ENCODE measurements at places on chromosomes 13 and 19. TPM values are rescaled to one million over a fixed set of nuclear protein-coding genes. Genes with fewer than 3 reads are reported as not detected.

DNA sequence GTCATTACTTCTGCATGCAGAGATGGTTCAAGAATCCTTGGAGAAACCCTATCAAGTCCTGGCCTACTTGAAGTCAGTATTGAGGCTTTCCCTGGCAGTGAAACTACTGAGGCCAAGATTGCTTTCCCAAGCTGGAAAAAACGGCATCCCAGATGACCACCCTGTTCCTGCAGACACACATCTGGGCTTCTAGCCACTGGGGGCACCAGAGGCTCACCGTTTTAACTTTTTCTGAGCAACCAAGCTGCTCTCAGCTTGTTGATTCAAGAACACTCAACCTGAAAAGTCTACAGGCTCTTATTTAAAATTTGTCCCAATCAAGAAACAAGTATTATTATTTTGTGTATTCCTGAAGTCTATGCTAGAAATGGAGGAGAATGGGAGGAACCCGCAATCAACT lies 66.6 kb downstream of the SPRYD7 start:
- no peaks in the 10 kb centered on the region for H3K36me3 ChIP-seq
- H3K4me1 ChIP-seq = no peaks in the 10 kb centered on the region
- DNase-seq = peak; percentile 22

DNA sequence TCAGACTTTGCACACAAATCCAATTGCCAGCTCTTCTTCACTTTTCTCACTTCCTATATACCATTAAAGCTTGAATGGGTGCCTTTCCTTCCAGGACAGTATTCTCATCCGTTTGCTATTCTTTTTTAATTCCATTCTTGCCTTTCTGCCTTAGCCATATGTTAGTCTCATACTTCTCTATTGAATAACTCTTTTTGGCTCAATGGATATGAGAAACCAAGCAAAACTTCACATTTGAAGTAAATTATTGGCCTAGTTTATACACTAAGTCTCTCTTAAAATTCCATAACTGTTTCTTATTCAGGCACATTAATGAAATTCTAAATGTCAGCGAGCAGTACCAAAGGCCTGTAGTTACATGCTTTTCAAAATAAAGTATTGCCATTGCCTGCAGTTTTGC lies 129.6 kb upstream of the FRY start:
- no peak for DNase-seq
- H3K4me3 ChIP-seq = no peak overlapping the region
- H3K36me3 ChIP-seq = no peaks in the 10 kb centered on the region
- no peaks in the 10 kb centered on the region for H3K27me3 ChIP-seq
- no peak overlapping the region for H3K27ac ChIP-seq
- H3K4me1 ChIP-seq = no peaks in the 10 kb centered on the region

DNA sequence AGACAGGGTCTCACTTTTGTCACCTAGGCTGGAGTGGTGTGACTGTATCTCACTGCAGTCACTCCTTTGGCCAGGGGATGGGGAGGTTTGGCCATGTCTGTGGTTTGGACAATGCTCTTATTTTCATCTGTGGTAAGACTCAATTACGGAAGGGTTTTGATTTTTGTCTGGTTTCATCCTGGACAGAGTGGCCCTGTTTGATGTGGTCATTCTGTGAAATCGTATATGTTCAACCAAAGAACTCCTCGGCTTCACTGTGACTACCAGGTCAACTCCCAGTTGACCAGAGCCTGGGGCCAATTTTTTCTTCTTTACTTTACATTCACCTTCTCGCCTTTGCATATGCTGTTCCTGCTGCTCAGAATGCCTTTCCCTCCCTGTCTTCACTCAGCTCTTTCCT lies 6.8 kb upstream of the CCDC124 start:
- no peaks in the 10 kb centered on the region for H3K27me3 ChIP-seq
- H3K36me3 ChIP-seq = no peaks in the 10 kb centered on the region
- DNase-seq = no peak
- no peak overlapping the region for H3K4me3 ChIP-seq

- H3K27ac ChIP-seq = no peak overlapping the region
- H3K4me3 ChIP-seq = no peak overlapping the region
- peaks cover 25% of the 10 kb centered on the region for H3K4me1 ChIP-seq
Observed at GRCh38 chr19:4181053-4181508, 1.3 kb downstream of the SIRT6 start.

DNA sequence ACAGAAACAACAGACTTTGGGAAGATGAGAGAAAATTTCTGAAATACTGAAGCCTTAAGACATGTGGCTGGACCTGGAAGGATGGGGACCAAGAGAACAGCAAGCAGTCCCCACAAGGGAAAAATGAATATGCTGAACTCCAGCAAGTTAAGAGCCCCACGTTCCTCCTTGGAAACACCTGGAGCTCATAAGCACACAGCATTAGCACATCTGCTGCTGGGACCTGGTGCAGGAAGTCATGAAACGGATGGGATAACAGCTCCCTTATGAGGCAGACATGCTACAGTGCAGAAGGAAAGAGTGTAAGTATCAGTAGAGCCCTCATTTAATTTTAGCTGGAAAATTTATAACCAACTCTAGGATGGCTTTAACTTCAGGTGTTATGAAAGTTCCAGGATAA lies 67.3 kb downstream of the SLC15A1 start:
- DNase-seq = no peak
- no peak overlapping the region for H3K4me3 ChIP-seq
- H3K27ac ChIP-seq = no peak overlapping the region
- no peaks in the 10 kb centered on the region for H3K4me1 ChIP-seq
- H3K36me3 ChIP-seq = no peaks in the 10 kb centered on the region
- H3K27me3 ChIP-seq = no peaks in the 10 kb centered on the region

- no peak overlapping the region for H3K27ac ChIP-seq
- peaks cover 4% of the 10 kb centered on the region for H3K4me1 ChIP-seq
Observed at GRCh38 chr13:30818323-30818960, 83.1 kb downstream of the ALOX5AP start.

- no peaks in the 10 kb centered on the region for H3K36me3 ChIP-seq
- H3K27ac ChIP-seq = peak overlapping the region; percentile 2
- no peaks in the 10 kb centered on the region for H3K27me3 ChIP-seq
Observed at GRCh38 chr19:19448238-19448544, 42.7 kb downstream of the GATAD2A start.

- no peaks in the 10 kb centered on the region for H3K36me3 ChIP-seq
- no peaks in the 10 kb centered on the region for H3K4me1 ChIP-seq
- no peaks in the 10 kb centered on the region for H3K27me3 ChIP-seq
- H3K4me3 ChIP-seq = no peak overlapping the region
Observed at GRCh38 chr19:32330213-32330857, 15.1 kb upstream of the ZNF507 start.

- DNase-seq = no peak
- no peaks in the 10 kb centered on the region for H3K36me3 ChIP-seq
- no peak overlapping the region for H3K4me3 ChIP-seq
Observed at GRCh38 chr13:69296130-69296529, 811.5 kb upstream of the ATXN8OS start.

DNA sequence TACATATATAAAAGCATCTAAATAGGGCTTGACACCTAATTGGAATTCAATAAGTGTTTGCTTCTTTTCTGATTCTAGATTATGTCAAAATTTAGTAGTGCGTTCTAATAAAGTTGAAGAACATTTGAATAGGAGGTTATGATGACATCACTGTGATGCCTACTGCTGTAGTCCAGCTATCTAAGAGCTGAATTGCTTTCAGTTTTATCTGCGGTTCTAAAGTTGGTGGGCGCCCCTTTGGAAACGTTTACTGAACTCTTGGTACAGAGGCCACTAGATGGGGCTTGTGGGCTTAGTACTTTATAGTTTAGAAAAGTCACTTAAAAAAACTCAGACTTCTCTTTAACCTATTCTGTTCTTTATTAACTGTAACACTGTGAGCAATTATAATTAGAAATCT lies 776.9 kb downstream of the GPC5 start:
- H3K27ac ChIP-seq = no peak overlapping the region
- DNase-seq = peak; percentile 22
- no peaks in the 10 kb centered on the region for H3K36me3 ChIP-seq
- H3K4me1 ChIP-seq = no peaks in the 10 kb centered on the region
- H3K4me3 ChIP-seq = no peak overlapping the region

DNA sequence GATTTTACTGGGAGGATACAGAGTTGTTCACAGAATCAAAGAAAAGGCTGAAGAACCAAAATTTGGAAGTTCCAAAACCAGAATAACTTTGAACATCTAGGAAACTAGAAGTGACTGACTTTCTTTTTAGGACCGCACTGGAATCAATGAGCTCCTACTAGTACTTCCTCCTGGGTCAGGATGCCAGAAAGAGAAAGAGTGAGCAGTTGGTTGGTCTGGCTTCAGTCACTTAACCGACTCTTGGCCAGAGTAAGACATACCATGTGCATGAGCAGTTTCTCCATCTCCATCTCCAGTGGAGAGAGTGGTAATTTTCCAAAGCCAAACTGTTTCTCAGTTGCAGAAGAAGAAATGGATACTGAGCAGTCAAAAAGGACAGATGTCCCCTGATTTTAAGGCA lies 27.1 kb upstream of the MTUS2 start:
- no peaks in the 10 kb centered on the region for H3K27me3 ChIP-seq
- no peak overlapping the region for H3K4me3 ChIP-seq
- H3K4me1 ChIP-seq = peaks cover 6% of the 10 kb centered on the region
- no peak overlapping the region for H3K27ac ChIP-seq
- no peak for DNase-seq

- H3K27me3 ChIP-seq = no peaks in the 10 kb centered on the region
- no peak overlapping the region for H3K27ac ChIP-seq
- no peak for DNase-seq
- no peaks in the 10 kb centered on the region for H3K4me1 ChIP-seq
- no peak overlapping the region for H3K4me3 ChIP-seq
Observed at GRCh38 chr13:52984881-52985363, 43.7 kb upstream of the OLFM4 start.

GRCh38 chr13:81872581-81872980 lies 1531.7 kb upstream of the SPRY2 start:
- no peak overlapping the region for H3K27ac ChIP-seq
- no peaks in the 10 kb centered on the region for H3K4me1 ChIP-seq
- no peak overlapping the region for H3K4me3 ChIP-seq

DNA sequence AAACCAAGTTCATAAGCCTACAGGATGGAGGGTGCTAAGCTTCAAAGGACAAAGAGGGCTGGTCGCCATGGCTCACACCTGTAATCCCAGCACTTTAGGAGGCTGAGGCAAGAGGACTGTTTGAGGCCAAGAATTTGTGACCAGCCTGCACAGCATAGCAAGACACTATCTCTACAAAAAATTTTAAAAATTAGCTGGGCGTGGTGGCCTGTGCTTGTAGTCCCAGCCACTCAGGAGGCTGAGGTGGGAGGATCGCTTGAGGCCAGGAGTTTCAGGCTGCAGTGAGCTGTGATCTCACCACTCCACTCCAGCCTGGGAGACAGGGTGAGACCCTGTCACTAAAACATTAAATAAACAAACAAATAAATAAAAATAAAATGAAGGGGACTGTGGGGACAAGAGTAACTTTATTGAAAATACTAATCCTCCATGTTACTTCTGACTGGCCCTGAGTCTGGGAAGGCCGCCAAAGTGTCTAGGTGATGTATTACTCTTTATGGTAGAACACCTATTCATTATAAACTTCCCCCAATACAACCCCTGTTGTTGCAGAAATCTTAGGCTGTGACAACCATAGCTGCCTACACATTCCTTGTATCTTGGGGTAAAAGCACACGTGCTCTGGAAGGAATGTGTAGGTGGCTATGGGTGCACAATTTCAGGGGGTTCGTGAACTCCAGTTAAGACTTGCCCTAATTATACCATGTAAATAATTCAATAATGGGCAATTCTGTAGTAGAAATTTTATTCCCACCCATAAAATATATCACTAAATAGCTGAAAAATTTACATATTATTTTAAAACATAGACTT lies 14.6 kb upstream of the URAD start:
- H3K27me3 ChIP-seq = no peaks in the 10 kb centered on the region
- DNase-seq = no peak
- H3K4me1 ChIP-seq = peaks cover 3% of the 10 kb centered on the region
- H3K36me3 ChIP-seq = no peaks in the 10 kb centered on the region
- no peak overlapping the region for H3K27ac ChIP-seq
- H3K4me3 ChIP-seq = no peak overlapping the region

- H3K36me3 ChIP-seq = no peaks in the 10 kb centered on the region
Observed at GRCh38 chr13:45781553-45782326, 69.8 kb downstream of the SIAH3 start.

DNA sequence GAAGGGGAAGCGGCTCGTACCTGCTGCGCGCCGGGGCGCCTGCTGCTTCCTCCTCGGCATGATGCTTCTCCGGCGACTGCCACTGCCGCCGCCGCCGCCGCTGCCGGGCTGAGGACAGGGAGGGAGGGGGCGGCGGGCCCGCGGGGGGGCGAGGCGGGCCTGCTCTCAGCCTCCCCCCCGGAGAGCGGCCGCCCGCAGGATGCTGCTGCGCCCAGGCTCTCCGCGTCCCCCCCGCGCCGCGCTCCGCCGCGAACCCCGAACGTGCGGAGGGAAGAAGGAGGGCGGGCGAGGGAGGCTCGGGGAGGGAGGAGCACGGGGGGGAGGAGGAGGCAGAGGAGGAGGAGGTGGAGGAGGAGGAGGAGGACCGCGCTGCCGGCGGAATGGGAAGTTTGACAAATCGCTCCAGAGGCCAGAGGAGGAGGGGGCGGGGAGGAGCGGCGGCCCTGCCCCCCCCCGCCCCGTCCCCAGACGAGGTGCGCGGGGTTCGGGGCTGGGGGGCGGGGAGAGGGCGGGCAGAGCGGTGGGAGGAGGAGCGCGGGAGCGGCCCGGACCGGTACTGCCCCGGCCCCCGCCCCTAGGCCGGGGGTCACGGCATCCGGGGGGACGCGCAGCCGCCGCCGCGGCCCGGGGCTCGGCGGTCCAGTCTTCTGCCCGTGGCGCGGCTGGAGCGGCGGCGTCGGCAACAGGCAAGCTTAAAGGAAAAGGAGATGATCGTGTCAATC lies at the start of gene TSHZ3:
Gene TSHZ3, minus strand, starts transcription at position 277 of the 722 bp plus-strand sequence. Its CDS starts 217 bp downstream, at position 60.
- H3K4me3 ChIP-seq = peak within 1 kb of the TSS; percentile 94
- peaks cover 22% of the 10 kb centered on the region for H3K4me1 ChIP-seq
- peaks cover 8% of the 10 kb centered on the region for H3K27me3 ChIP-seq
- no peaks in the 10 kb centered on the region for H3K36me3 ChIP-seq

DNA sequence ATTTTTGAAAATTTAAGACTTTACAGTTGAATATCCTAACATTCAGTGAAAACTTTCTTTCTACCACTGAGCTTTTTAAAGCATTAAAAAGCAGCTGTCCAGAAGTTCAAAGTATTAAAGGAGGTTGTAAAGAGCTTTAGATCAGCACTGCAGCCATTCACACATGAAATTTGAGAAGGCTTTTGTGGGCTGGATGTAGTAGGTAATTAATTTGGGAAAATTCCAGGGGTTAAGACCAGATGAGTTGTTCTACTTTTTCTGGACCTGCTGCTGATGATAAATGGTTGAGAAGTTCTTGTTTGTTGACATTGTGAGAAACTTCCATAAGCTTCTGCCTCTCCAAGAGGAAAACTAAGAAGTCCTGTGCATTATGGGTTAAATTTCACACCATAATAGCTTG lies 1779.6 kb upstream of the PRR20A start:
- no peak overlapping the region for H3K27ac ChIP-seq
- no peaks in the 10 kb centered on the region for H3K4me1 ChIP-seq
- no peaks in the 10 kb centered on the region for H3K36me3 ChIP-seq
- H3K27me3 ChIP-seq = no peaks in the 10 kb centered on the region
- no peak overlapping the region for H3K4me3 ChIP-seq

- DNase-seq = no peak
- no peak overlapping the region for H3K27ac ChIP-seq
- H3K4me1 ChIP-seq = no peaks in the 10 kb centered on the region
- no peaks in the 10 kb centered on the region for H3K27me3 ChIP-seq
- no peak overlapping the region for H3K4me3 ChIP-seq
- peaks cover 20% of the 10 kb centered on the region for H3K36me3 ChIP-seq
Observed at GRCh38 chr19:12703046-12703445, 6.6 kb upstream of the FBXW9 start.

GRCh38 chr19:43525836-43526771 lies 897 bp downstream of the ETHE1 start:
- no peaks in the 10 kb centered on the region for H3K36me3 ChIP-seq
- peak overlapping the region; percentile 77 for H3K4me3 ChIP-seq
- H3K27ac ChIP-seq = peak overlapping the region; percentile 61
- peaks cover 21% of the 10 kb centered on the region for H3K4me1 ChIP-seq

Gene NLRP11
- total RNA-seq = not detected

Gene C19orf67
- not detected for total RNA-seq

Measured in body of pancreas (tissue), 4 donors.